NCI-H1092 (cell line): ENCODE measurements at places on chromosomes 2 and 18.
A peak's percentile ranks its signal among the peaks of the same experiment; 100 is the strongest.

DNA sequence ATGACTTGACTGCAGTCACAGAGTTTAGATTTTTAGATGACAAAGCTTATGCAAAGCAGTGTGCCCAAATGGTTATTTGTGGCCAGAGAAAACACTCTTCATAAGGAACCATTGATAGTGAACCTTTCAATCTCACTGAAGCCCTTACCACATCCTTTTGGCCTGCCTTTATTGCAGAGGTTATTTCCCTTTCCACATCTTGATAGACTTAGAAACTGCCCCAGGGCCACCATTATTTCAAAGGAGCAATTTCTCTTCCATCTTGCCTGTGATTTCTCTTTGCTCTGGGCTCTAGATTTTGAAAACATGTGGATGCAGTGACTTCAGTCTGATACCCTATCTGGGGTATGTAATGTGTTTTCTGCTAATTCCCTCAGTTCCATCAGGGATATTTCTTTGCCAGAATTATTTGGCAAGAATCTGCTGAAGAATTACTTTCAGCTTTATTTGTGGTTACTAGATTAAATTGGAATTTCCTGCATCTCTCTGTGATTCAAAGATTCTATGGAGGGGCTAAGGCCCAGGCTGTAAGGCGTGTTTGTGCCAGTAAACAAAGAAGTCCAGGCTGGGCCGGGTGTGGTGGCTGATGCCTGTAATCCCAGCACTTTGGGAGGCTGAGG, 51.0 kb downstream of the MOGAT1 start:
- no peak for DNase-seq

GRCh38 chr18:23982155-23983079, 32.1 kb upstream of the TTC39C start:
- no peak for DNase-seq

DNA sequence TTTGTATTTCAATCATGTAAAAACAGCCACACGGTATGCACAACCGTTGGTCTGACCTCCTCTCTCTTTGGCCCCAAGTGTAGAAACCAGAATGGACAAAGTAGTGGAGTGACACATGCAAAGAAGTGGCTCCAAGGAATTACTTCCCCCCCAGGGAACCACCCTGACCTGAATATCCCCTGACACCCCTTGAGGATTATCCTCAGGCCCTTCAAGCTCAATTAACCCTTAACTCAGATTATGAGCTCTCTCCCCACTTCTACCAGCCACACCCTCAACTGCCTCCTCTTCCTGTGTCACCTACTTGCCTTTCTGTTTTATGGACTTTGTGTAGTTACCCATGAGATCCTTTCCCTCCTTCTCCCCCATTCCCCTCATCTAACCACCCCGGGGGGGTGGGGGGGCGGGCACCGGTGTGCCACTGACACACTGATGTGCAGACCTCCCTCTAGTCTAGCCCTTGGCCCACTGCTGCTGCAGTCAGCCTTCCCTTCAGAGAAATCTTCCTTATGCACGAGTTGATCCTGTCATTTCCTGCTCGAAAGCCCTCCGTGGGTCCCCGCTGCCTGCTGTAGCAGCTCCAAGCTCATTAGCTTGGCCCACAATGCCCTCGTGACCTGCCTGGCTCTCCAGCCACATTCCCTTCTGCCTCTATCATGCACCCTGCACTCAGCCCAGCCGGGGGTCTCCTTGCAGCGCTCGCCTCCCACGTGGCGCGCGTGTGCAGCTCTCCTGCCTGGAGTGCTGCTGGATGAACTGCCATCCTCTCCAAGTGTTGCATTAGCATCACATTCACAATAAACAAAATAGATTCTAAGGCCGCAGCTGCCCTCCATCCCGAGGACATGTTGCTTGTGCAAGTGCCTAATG, 40.1 kb upstream of the TMEM177 start:
- DNase-seq = peak; percentile 29

GRCh38 chr2:12382366-12382765, 334.4 kb upstream of the TRIB2 start:
- DNase-seq = no peak

GRCh38 chr2:181546086-181546485, 88.9 kb downstream of the ITGA4 start:
- no peak for DNase-seq

GRCh38 chr18:370751-371608, 103.1 kb upstream of the THOC1 start:
- DNase-seq = no peak

DNA sequence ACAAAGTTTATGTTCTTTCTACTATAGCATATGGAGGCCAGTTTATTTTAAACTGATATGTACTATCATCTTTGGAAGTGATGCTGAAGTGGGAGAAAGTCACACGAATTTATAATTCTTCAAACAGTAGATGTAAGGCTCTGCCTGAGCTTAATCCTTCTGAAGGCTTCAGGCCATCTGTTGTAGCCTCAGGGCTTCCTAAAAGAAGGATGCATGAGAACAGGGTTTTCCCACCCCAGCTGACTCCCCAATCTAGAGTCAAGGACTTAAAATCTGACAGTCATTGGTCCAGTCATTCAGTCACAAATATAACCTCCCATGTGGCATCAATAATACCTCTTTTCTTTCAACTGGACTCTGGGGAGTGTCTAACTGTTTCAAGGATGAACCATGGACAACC, 330.5 kb downstream of the KCNS3 start:
- no peak for DNase-seq

- DNase-seq = no peak
Measured at GRCh38 chr2:180523621-180524340, 456.6 kb upstream of the UBE2E3 start.

DNA sequence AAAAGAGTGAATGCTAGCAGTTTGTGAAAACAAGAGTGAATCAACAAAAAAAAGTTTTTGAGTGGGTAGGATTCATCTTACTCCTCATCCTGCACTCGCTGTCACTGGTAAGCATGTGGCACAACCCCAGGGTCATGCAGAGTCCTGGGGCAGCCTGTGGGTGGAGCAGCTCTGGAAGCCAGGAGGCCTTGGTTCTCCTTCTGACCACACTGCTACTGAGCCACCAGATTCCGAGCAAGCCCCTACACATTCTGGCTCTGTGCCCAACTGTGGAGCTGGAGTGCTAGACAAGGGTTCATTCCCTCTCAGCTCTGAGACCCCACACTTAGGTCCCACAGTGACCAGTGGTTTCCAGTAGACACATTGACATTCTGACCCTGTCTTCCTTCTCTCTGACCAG, 670.6 kb downstream of the BCL11A start:
- no peak for DNase-seq

- no peak for DNase-seq
Measured at GRCh38 chr2:124369181-124369580, 344.1 kb downstream of the CNTNAP5 start.

DNA sequence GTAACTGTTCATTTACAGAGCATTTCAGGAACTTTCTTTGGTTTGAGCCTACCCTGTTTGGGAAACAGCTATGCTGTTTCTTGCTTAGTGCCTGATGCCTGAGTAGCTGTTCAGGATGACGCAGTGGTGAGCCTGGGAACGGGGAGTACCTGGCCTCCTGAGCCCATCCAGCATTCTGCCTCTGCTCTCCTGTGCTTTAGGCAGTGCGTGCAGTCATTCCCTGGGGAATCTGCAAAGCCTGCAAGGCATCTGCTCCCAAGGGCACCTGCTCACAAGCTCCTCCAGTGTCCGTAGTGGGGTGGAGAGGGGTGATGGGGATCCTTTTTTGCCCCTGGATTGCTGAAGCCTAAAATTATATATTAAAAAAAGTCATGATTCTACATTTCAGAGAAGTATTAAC, 68.8 kb downstream of the RAPGEF4 start:
- DNase-seq = no peak

DNA sequence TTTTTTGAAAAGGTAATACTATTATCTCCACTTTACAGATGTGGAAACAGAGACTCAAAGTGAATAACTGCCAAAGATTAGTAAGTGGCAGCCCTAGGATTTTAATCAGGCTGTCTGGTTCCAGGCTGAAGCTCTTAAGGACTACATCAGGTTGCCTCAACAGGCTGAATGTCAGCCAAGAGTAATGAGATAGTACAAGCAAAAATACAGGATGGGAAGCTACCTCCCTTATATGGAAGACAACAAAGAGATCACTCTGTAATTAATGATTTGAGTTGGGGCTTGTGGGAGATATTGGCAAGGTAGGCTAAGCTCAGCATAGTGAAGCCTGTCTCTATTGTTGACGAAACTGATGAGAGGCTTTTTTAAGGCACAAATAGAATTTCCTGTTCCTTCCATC, 323.1 kb downstream of the KCNJ3 start:
- DNase-seq = no peak

GRCh38 chr2:197274349-197274748, 36.2 kb downstream of the ANKRD44 start:
- no peak for DNase-seq

DNA sequence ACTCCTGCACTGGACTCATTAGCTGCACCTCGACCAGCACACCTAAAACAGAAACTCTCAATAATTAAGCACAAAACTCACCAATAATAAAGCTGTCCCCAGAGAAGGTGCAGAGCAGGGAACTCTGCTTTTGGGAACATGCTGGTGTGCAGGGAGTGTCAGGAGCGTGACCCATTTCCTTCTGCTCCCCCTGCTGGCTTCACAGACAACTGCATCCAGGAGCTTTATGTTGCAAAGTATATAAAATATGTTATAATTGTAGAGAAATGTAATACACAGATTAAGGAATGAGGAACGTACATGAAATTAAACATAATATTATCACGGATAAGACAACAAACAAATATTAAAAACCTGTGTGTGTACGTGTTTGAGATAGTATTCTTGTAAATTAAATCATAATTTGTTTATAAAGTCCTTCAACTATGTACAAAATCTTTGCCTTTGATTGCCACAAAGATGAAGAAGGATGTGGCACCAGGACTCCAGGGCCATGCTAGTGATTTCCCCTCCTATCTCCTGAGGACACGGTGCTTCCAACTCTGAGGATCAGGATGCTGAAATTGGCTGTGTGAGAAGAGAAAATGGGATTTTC, 68.6 kb upstream of the MAL start:
- no peak for DNase-seq

GRCh38 chr2:232170396-232170795, 208.2 kb upstream of the ALPP start:
- no peak for DNase-seq

GRCh38 chr2:70145144-70145490, 45.7 kb downstream of the C2orf42 start:
- no peak for DNase-seq

GRCh38 chr18:2515908-2516625, 55.2 kb downstream of the METTL4 start:
- no peak for DNase-seq

GRCh38 chr18:23179416-23179815, 44.1 kb downstream of the CABLES1 start:
- DNase-seq = no peak

DNA sequence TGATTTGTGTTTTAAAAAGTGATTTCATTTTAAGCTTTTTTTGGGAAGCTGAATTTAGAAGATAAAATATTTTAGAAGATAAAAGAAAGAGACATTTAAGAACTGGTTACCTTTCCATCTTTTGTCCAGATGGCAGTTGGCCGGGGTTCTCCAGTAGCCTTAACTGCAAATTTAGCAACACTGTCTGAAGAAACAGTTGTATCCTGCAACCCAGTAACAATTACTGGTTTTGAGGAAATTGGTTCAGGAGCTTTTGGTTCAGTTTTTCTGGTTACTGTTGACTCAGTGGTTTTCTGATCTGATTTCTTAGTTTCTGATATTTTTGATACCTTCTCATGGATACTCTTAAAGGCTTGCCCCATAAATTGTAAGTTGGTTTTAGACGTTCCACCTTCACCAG, 49.9 kb downstream of the PLEKHA3 start:
- no peak for DNase-seq

- DNase-seq = no peak
Measured at GRCh38 chr18:58080451-58080850, 36.4 kb downstream of the NEDD4L start.

- DNase-seq = no peak
Measured at GRCh38 chr2:202037086-202037485, 3.4 kb downstream of the FZD7 start.

GRCh38 chr18:23231340-23232021, 96.2 kb downstream of the CABLES1 start:
- no peak for DNase-seq
